GM23338 (cell line): ENCODE measurements at places on chromosomes 6 and 20. TPM values are rescaled to one million over a fixed set of nuclear protein-coding genes. Genes with fewer than 3 reads are reported as not detected.

DNA sequence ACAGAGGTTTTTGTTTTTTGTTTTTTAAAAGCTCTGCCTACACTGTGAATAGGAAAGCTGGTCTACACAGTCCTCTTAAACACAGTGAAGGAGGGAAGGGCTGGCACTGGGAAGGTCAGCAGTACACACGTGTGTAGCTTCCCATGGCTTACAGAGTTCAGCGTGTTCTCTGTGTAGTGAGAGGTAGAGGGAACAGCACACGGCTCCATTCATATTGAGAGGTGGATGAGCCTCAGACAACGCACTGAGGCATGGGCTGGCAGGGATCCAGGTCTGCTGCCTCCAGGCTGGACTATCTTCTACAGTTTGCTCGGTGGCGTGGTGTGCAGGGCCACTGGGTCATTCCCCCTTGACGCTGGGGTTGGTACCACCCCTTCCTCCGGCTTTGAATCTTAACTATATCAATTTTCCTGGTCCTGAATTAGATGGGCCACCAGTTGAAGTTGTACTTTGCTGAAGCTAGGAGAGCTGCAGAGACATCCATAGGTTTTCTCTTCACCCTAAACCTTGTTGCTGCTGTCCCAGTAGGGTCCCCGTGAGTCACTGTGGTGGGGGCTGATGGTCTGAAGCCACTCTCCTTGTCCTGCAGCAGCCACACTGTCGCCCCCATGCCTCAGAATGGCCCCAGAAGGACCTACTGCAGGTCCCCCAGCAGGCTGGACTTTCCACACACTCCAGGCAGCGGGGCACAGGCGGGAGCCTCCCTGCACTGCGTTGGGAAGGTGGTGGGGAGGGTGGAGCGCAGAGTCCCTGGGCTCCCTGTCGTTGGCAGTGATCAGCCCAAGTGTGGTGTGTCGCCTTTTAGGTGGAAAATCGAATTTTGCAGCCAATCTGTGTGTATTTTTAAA is 2.0 kb downstream of the ARFGAP1 start:
- DNase-seq = no peak

GPLD1 gene
- total RNA-seq = 11.1 and 15.3 TPM in 2 replicates

SLC25A27 gene
- total RNA-seq = 11.8 and 16.2 TPM in 2 replicates

GRCh38 chr20:46670585-46671584 is 18.4 kb downstream of the TP53RK start:
- DNase-seq = no peak

- DNase-seq = peak; percentile 63
Observed at GRCh38 chr6:786946-787763, 94.2 kb upstream of the EXOC2 start.

DNA sequence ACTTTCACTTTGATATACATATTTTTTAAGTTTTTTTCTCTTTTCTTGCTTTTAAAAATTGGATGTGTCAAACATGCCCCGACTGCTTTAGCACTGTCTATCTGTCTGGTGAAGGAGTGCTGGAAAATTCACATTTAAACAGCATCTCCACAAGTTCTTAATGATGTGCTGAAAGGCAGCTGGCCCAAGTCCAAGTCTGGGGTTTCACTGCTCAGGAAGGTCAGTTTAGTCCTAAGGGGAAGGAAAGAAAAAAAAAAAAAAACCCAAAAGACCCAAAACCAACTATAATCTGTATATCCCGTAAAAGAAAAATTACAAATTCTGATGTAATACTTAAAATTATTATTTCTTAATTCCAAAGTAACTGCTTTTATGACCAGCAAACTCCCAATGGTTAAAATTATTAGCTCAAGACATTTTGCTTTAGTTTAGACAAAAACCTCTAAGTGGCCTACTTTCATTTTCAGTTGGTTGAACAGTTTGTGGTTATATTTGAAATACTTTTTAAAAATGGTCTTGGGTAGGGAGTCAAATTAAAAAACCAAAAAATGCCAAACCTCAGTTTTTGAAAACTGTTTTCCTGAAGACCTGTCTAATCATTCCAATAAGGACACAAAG is 79.5 kb upstream of the PREP start:
- no peak for DNase-seq

GRCh38 chr6:111265842-111266241 is 178.5 kb downstream of the SLC16A10 start:
- no peak for DNase-seq

AKIRIN2 gene
- total RNA-seq = 57.4 and 62.1 TPM in 2 replicates

ANKRD60 gene
- not detected in 2 replicates for total RNA-seq

GRCh38 chr6:87723170-87724078 is 21.4 kb upstream of the AKIRIN2 start:
- DNase-seq = peak; percentile 84

DNA sequence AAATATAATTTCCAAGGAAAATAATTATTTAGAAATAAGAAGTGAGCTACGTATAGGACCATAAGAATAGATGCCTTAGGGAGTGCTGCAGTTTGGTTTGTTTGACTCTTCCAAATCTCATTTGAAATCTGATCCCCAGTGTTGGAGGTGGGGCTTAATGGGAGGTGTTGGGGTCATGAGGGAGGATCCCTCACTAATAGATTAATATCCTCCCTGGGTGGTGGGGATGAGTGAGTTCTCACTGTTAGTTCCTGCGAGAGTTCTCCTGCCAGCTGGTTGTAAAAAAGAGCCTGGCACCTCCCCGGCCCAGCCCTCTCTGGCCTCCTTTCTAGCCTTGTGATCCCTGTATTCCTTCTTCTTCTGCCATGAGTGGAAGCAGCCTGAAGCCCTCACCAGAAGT is 69.3 kb downstream of the RCAN2 start:
- peak; percentile 46 for DNase-seq

CLIC5 gene
- not detected in 2 replicates for total RNA-seq

DNA sequence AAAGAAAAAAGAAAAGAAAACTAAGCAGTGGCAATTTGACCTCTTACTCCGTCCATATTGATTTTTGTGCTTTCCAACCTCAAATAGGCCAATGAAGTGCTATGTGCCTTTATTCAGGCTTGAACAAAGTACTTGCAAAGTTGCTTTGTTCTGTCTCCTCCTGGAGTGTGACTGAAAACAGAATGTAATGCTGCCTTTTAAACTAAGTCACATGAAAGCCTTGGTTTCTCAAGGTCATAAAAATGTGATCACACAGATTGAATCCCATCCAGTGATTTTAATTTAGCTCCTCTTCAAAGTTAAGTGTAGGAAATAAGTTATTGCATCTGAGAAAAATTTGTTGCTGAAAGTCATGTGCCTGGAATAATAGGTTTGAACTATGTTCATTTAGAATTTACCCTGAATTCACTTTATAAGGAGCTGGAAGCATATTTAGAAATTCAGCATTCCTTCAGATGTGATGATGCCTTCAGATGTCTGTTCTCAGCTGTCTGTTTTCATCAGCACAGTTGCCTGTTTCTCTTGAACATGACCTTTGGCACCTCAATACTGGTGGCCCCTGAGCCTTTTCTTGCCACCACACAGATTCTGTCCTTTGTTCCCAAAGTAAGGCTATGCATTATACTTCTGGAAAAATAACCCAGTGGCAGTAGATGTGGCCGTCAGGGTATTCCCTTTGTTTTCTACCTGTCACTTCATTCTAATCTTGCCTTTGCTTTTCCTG is 48.8 kb downstream of the KIZ start:
- no peak for DNase-seq

GRCh38 chr6:11424395-11425034 is 113.0 kb upstream of the TMEM170B start:
- DNase-seq = no peak

DNA sequence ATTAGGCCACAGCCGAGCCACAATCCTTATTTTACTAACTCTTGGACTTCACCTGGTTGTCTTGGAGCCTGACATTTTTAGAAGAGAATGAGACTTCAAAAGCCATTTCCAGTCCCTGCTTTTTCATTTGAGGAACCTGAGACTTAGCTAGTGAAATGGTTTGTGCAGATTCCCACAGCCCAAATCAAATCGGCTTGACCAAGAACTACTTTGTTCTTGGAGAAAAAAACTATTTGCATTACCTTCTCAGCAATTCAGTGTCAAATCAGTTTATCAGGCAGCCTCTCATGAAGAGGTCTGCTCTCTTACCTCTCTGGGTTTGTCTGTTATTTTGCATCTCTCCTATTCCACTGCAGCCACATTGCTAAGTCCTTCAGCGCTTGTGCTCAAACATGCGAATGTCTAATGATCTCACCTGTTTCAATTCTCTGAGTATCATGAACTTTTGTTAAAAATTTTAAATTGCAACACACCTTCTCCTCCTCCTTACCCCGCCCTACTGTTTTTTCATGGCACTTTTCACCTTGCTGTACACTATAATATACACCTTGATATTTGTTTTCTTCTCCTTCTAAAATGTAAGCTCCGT is 573 bp upstream of the IFNGR1 start:
- DNase-seq = no peak

- DNase-seq = no peak
Observed at GRCh38 chr6:119226089-119226488, 123.5 kb downstream of the MAN1A1 start.

- DNase-seq = no peak
Observed at GRCh38 chr6:62999796-63000195, 211.5 kb upstream of the FKBP1C start.

WFDC13 gene
- not detected in 2 replicates for total RNA-seq

- no peak for DNase-seq
Observed at GRCh38 chr6:11563793-11564192, 26.2 kb downstream of the TMEM170B start.

- no peak for DNase-seq
Observed at GRCh38 chr20:51404297-51405060, 138.0 kb downstream of the NFATC2 start.

DNA sequence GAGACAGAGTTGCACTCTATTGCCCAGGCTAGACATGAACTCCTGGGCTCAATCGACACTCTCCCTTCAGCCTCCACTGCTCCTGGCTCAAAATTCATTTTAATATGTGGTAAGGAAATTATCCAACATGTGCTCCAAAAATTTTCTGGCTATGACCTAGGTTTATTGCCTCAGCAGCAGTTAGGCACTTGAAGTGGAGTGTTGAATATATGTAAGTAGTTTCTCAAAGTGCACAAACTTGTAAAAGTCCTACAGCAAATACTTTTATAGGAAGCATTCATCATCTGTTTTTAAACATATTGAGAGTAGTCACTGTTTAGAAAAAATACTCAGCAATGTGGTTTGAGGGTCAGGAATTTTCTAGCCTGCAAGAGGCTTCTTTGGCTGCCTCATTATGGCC is 13.2 kb downstream of the FILIP1 start:
- no peak for DNase-seq

DNA sequence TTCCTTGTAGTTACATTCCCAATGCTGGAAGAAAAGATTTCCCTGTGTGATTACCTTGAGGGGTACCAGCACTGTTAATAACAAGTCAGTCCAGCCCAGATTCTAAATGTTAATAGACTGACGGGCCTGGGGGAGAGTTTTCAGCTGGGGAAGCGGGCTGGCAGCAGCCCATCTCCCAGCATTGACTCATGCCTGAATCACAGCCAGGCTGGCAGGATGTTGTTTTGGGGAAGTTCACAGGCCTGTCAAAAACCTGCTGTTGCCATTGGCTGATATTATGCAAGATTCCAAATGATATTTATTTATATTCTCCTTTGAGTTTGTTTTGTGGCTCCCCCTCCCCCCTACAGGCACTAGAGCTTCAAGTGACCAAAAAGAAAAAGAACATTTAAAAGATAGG is 213.9 kb upstream of the CNR1 start:
- DNase-seq = no peak

DNA sequence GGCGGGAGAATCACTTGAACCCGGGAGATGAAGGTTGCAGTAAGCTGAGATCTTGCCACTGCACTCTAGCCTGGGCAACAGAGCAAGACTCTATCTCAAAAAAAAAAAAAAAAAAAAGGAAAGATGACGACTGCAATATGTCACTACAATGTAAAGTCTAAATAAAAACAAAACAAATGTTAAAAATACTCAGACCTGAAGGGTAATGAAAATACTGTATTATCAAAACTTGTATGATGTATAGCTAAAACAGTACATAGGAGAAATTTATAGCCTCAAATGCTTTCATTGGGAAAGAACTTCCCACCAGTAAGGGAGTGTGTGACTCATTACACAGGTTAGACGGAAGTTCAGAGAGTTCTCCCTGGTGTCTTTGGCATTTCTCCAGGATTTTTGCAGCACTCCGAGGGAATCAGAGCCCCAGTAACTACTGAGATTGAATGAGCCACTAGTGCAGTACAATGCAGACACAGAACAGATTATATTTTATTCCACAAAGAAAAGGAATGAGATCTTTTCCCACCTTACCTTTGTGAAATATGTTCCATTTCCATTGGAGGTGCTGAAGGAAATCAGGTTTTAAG is 12.5 kb upstream of the RALGAPB start:
- DNase-seq = no peak

DNA sequence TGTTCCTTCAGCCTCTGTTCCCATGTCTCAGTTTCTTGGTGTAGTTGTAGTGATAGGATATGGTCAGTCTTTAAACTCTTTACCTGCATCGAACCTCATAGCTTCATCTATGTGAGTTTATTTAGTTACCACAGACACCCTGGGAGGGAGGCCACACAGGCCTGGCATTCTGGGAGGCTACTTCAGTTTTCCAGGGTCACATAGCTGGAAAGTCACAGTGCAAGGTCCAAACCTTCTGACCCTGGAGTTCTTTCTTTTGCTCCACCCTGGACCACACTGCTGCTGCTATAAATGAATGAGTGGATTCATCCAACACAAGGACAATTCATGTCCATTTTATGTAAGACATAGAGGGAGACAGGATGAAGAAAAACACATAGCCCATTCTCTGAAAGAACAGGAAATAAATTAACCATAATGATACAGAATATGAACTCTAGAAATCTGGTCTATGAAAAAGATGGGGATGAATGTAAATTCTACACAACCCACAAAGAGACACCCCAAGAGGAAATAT is 60.8 kb downstream of the LAMA4 start:
- DNase-seq = no peak

- no peak for DNase-seq
Observed at GRCh38 chr6:84460491-84460890, 233.0 kb upstream of the CEP162 start.

- DNase-seq = no peak
Observed at GRCh38 chr6:39543095-39543494, 182.1 kb downstream of the KIF6 start.

DNA sequence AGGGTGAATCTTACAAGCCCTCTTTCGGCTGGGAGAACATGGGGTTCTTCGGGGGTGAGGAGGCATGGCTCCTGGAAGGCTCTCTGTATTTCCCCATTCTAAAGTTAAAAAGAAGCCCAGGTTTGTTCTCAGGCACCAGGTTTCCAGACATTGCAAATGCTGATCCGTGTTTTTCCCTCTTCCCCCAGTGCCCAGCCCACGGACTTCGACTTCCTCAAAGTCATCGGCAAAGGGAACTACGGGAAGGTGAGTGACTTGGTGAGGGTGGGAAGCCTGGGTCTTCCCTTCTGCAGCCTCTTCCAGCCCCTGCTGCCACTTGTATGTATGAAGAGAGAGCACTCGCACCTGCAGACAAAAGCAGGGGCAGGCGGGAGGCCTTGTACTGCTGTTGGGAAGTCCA is 8.7 kb downstream of the SGK2 start:
- DNase-seq = no peak

DNA sequence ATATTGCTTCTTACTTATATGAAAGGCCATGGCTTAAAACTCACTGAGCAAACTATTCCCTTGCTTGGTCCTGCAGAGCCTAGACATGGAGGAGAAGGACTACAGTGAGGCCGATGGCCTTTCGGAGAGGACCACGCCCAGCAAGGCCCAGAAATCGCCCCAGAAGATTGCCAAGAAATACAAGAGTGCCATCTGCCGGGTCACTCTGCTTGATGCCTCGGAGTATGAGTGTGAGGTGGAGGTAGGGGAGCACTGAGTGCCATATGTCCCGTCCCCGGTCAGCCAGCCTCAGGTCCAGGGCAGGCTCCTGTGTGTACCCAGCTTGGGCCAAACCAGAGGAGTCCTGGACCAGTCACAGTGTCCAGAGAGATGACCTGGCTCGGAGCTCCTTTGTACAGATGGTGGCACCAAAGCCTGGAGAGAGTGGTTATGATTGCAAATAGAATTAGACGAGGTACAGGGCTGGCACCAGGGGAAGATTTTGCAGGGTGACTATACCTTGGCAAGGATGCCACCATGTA is 21.0 kb downstream of the EPB41L1 start:
- no peak for DNase-seq
